ENCODE measurements at places on chromosomes 7 and 10.
A peak's percentile ranks its signal among the peaks of the same experiment; 100 is the strongest.

DNA sequence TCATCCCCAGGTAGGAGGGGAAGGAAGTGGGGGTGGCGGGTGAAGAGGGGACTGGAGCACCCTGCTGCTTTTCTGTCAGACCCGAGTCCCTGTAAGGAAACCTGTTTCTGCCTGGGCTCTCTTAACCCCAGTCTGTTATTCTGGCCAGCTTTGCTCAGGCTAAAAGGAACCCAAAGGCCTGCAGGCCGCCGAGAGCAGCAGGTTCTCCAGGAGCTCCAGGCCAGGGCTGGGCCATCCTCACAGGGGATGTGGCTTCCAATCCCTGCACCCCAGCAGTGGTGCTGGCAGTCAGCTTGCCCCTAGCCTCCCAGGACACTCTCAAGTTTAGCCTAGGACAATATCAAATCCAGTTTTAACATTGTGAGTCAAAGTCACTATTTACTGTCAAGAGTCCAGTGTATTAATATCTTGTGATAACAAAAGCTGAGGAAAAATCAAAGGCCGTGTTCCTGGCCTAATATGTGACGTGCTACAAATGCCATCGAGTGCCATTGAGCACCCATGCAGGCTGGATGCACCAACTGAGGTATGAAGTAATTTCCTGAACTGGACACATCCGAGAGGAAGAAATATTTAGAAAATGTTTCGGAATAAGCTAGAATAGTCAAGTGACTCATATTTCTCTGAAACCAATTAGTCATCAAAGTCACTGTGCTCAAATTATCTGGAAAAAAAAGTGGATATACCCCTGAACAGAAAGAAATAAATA, 7.0 kb downstream of the PKD1L1 start:
- no peak overlapping the region for H3K4me3 ChIP-seq
- H3K27ac ChIP-seq, result peak overlapping the region; percentile 80
- peaks cover 6% of the 10 kb centered on the region for H3K4me1 ChIP-seq
- H3K27me3 ChIP-seq, result no peaks in the 10 kb centered on the region
- DNase-seq, result no peak

DNA sequence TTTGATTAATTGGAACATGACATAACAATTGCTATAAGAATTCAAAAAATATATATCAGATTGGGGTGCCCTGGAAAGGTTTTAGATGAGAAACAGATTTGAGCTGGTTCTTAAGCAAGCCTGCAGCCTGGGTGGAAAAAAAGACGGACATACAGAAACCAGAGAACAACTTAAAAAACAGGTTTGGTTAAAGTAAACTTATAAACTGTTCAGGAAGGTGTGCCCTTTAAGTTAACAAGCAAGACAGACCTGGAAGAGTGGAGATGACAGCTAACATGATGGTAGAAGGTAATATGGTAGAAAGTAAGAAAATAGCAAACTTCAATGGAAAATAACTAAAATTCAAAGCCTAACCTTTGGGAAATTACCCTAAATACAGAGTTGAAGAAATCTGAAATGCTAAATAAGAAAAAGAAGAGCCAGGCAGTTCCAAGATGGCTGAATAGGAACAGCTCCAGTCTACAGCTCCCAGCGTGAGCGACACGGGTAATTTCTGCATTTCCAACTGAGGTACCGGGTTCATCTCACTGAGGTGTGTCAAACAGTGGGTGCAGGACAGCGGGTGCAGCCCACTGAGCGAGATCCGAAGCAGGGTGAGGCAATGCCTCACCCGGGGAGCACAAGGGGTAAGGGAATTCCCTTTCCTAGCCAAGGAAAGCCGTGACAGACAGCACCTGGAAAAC, 52.2 kb downstream of the CADPS2 start:
- no peak overlapping the region for H3K27ac ChIP-seq
- no peak overlapping the region for H3K4me3 ChIP-seq
- no peaks in the 10 kb centered on the region for H3K36me3 ChIP-seq
- no peaks in the 10 kb centered on the region for H3K4me1 ChIP-seq

DNA sequence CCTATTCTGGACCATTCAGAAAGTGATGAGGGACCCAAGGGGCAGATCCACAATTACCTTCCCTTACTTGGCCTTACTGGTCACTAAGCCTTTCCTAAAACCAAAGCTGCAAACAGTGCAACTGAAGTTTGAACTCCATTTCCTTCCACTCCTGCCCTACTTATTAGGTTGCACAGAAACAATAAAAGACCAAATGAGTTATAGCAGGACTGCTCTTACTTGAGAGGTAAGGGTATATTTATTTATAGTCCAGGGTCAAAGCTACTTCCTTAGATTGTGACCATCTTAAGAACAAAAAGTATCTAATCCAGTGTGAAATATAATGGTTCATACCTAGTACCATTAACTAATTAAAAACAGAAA, 27.0 kb downstream of the CDK6 start:
- peaks cover 13% of the 10 kb centered on the region for H3K4me1 ChIP-seq
- peak overlapping the region; percentile 70 for H3K27ac ChIP-seq
- no peaks in the 10 kb centered on the region for H3K27me3 ChIP-seq

- no peaks in the 10 kb centered on the region for H3K36me3 ChIP-seq
- no peak overlapping the region for H3K27ac ChIP-seq
- H3K4me3 ChIP-seq, result no peak overlapping the region
- no peaks in the 10 kb centered on the region for H3K4me1 ChIP-seq
- no peak for DNase-seq
Measured at GRCh38 chr7:28607855-28608193, 195.5 kb downstream of the CREB5 start.

- H3K4me1 ChIP-seq, result peaks cover 21% of the 10 kb centered on the region
- H3K27me3 ChIP-seq, result no peaks in the 10 kb centered on the region
- DNase-seq, result no peak
Measured at GRCh38 chr7:100137851-100138760, 10.6 kb upstream of the LAMTOR4 start.
